ENCODE measurements at places on chromosomes 5 and 9.

GRCh38 chr5:6432206-6432605, 16.5 kb upstream of the UBE2QL1 start:
- DNase-seq = no peak

- DNase-seq = no peak
These were observed 175.2 kb downstream of the SAXO1 start for GRCh38 chr9:18857769-18858168.

DNA sequence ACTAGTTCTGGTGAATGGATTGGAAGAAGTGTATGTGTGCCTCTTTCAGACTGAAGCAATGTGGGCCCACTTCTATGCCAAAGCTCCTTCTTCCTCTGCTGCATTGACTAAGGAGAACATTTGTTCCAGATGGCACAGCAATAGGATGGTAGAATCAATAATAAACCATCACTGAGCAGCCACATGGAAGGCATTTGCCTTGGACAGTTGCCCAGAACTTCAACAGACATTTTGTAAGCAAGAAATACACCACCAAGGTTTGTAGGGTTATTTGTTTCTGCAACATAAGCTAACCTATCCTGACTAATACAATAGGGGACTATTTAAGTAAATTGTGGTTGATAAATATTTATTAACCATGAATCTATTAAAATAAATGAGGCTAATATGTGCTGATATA, 37.7 kb upstream of the CSNK1G3 start:
- no peak for DNase-seq

DNA sequence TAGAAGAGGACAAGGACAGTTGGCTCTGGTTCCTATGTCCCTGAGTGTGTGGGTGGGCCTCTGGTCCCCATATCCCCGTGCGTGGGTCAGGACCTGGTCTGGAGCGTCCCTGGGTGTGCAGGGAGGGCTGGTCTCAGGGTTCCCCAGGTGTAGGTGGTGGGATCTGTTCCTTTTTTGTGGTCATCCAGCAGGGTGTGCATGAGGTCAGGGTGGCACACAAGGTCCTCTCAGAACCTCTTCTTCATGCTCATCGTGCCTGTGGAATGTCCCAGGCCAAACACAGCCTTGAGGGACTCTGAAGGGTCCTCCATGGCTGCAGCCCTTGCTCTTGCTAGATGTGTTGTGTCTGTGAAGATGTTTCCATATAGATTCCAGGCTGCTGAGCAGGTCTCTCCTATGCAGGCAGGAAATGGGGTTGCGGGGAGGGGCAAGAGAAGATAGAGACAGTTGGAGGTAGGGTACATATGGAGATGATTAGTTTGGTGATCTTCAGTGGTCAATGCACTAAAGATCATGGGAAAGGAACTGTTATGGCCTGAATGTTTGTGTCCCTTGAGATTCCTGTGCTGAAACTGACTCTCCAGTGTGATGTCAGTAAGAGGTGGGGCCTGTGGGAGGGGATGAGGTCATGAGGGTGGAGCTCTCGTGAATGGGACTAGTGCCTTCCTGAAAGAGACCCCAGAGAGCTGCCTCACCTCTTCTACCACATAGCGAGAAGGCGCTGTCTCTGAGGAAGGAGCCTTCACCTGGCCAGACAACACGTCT, 53.1 kb downstream of the NXNL2 start:
- DNase-seq = no peak

- no peak for DNase-seq
These were observed 107.3 kb downstream of the MTREX start for GRCh38 chr5:55415071-55415470.

DNA sequence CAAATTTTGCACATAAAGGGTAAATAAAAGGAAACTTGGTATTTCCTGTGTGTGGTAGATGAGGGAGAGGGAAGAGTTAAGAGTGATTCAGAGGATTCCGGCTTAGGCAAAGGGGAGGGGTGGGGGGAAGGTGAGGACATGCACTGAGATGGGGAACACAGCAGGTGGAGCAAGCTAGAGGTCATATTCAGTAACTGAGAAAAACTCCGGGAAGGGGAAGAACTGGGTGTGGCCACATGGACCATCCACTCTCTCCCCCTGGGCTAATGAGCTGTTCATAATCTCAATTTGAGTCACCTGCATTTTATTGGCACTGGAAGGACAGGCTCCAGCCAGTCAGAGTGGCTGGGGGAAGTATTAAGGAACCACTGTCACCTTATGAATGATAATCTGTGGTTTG, 45.1 kb upstream of the UGCG start:
- DNase-seq = no peak

DNA sequence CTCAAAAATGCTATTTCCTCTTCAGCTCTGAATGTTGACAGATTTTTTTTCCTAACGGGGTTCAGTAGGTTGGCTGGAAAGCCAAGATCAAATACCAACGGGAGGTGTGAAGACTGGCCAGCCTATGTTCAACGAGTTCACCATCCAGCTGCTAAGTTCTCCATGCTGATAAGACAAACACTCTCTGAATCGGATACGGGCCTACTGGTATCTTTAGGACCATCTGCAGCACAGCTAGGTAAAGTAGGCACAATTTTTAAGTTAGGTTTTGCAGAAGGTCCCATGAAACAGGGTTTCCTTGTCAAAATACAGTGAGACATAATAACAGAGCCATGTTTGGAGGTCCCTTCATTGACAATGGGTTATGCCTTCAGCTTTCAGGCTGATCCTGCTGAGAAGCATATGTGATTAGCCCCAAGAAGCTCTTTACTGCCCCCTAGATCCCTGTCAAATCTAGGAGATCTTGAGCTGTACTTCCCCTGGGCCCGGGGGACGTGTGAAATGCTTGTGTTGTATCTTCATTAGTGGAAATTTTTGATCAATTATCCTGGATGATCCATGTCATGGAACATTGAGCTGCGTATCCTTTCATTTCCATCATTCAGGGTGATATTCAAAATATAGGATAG, 60.6 kb downstream of the PGM5 start:
- DNase-seq = no peak

DNA sequence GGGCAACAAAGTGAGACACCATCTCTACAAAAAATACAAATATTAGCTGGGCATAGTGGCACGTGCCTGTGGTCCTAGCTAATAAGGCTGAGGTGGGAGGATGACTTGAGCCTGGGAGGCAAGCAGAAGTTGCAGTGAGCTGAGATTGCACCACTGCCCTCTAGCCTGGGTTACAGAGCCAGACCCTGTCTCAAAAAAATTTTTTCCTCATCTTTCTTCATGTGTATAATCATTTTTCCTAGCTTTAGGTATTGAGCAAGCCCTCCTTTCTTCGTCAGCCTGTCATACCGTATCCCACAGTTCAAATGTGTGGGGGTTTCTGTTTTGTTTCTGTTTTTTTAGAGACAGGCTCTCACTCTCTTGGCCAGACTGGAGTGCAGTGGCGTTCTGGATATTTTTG, 41.3 kb downstream of the EHMT1 start:
- DNase-seq = no peak

DNA sequence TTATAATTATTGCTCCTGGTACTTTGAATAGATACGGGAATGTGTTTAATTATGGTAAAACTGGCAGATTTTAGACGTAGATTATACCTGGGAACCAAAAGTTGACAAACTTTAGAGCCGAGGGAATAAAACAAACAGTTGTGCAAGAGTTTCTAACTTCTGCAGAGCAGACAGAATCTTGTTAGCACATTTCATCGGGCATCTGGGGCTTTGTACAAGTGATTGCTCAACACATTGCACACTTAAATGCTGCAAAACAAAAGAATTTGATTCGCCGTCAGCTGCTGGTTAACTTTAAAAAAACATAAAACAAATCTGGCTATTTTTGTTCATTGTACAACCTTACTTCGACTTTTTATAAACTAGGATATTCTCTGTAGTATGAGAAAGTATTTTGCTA, 398.1 kb downstream of the MAN2A1 start:
- no peak for DNase-seq

GRCh38 chr5:111602817-111603445, 90.6 kb upstream of the STARD4 start:
- no peak for DNase-seq

DNA sequence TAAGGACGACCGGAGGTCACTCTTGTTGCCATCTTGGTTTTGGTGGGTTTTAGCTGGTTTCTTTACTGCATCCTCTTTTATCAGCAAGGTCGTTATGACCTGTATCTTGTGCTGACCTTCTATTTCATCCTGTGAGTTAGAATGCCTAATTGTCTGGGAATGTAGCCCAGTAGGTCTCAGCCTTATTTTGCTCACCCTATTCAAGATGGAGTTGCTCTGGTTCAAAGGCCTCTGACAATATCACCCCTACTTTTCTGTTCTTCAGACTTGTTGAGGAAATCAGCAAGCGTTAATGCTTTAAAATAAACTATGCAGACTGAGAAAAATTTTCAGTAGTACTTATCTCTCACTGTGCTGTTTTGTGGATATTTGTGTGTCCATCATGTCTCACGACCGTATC, 92.6 kb downstream of the MTRR start:
- DNase-seq = no peak

- no peak for DNase-seq
These were observed 390.1 kb downstream of the DMRT2 start for GRCh38 chr9:1440256-1440655.

- no peak for DNase-seq
These were observed 89.9 kb downstream of the SEMA5A start for GRCh38 chr5:9455826-9456434.

DNA sequence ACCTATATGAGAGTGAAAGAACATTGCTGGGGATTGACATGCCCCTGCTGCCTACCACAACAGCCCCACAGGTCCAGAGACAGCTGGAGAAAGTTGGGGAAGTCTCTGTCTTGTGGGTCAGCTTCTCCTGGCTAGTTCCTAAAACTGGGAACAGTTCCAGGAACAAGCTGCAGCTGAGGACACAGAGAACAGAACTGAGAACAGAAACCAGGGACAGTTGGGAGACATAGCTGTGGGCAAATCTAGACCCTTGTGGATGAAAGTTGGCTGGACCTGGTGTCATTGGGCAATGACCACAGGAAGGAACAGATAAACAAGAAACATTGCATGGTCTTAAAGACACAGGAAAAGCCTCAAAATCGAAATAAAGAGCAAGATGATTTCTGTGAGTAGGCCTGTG, 58.3 kb upstream of the MOCS2 start:
- DNase-seq = no peak

- DNase-seq = no peak
These were observed 288.1 kb upstream of the PTGER4 start for GRCh38 chr5:40391642-40392041.

GRCh38 chr5:88674356-88675167, 208.4 kb downstream of the MEF2C start:
- no peak for DNase-seq

DNA sequence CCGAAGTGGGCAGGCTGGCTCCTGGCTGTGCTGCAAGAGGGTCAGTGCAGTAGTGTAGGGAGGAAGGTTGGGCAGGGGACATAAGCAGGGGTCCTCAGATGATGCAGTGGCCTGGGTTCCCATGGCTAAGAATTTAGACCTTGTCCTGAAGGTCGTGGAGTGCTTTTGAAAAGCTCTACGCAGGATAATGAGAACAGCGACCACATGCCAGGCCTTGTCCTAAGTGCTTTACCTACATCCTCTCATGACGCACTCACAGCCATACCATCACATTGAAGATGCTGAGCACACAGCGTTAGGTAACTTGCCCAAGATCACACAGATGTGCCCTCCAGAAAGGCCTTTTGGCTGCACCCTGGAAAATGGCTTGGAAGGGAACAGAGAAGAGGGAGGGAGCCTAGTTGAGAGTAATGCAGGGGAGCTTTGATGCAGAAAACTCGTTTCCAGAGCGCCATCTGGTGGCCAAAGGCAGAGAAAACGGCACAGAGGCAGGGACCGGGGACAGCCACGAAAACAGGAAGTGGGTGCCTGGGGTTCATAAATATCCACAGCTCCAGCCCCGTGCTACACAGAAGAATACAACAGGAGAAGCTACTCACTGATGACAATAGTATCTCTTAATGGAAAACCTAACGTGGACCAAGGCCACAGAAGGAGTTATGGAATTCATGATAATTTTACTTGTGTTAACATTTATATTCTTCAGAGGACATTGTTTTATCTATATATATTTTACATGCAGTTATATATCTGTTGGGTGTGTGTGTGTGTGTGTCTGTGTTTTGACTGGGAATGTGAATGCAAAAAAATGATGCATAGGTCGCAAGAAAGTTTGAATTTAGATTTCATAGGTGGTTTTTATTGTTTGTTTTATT, 2.7 kb upstream of the PCDH12 start:
- peak; percentile 82 for DNase-seq

- DNase-seq = no peak
These were observed 23.3 kb downstream of the SPZ1 start for GRCh38 chr5:80343067-80343466.

- no peak for DNase-seq
These were observed 8.9 kb downstream of the TSSK1B start for GRCh38 chr5:113425909-113426308.

DNA sequence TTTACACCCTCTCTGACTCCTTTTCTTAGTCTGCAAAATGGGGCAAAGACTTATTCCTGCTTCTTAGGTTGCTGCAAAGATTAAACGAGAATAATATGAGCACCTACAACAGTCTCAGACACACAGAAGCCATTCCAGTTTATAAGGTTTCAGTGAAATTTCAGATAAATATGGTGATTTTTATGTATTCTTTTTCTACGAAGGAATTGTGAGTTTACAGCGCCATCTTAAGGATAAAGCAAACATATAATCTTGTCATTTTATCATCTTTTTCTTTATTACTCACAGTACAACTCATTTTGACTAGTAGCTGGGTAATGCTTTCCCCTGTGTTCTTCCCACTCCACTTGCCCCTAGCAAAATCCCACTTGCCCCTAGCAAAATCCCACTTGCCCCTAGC, 29.2 kb upstream of the SMC5 start:
- DNase-seq = no peak

- no peak for DNase-seq
These were observed 350.8 kb downstream of the NFIB start for GRCh38 chr9:13963005-13963653.

GRCh38 chr5:122077366-122078115, 518 bp downstream of the LOX start:
- no peak for DNase-seq

- no peak for DNase-seq
These were observed 94.2 kb upstream of the RUSC2 start for GRCh38 chr9:35395706-35396101.

DNA sequence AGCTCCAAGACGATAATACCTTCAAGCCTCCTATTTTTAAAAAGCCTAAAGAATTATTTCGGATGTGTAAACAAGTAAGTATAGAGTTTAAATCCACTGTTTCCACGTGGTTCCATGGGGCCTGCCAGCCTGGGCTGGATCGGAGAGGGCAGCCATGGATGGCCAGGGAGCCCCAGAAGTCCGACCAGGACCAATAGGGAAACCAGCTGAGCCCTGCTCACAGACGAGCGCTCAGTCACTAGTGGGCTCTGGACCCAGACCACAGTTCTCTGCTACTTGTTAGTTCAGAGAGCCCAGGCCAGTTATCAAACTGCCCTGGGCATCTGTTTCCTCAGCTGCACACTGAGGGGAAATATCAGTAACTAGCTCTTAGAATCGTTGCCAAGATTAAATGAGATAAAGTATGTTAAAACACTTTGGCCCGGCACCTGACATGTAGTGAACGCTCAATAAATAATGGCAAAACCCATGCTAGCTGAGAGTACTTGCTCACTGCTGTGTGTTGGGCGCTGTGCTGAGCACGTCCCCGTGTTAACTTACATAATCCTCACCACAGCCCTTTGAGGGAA, 124.8 kb downstream of the RGS3 start:
- DNase-seq = no peak

All from stimulated activated CD8-positive, alpha-beta memory T cell treated with anti-CD3 and anti-CD28 coated beads, Interleukin-2, amount 100 ng/mL, for 1 hour (primary cell).